Stimulated activated CD8-positive, alpha-beta memory T cell treated with anti-CD3 and anti-CD28 coated beads, Interleukin-4, amount 100 ng/mL, for 4 hours (primary cell): ENCODE measurements at places on chromosomes 2 and 18.

DNA sequence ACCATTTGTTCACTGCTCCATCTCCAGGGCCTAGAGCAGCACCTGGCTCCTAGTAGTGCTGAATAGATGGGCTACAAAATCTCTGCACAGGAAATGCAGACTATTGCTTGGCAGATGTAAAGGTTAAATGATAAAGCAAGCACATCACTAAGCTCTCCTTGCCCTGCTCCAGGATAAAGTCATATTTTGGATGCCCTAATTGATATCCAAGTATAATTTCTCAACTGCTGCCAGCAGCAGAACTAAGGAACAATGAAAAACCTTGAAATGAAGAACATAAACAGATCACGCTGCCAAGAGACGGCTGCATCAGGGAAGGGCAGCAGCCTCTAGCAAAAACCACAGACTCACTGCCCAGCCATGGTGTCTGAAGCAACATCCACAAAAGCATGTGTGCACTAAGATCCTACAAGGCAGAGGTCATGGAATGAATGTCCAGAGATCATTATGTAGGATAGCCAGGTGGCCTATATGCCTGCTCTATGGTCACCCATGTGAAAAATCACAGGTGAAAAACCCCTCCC is 134.7 kb downstream of the TMEM163 start:
- DNase-seq, result no peak

- no peak for DNase-seq
These were observed 206.8 kb downstream of the CLIP4 start for GRCh38 chr2:29322011-29322410.

DNA sequence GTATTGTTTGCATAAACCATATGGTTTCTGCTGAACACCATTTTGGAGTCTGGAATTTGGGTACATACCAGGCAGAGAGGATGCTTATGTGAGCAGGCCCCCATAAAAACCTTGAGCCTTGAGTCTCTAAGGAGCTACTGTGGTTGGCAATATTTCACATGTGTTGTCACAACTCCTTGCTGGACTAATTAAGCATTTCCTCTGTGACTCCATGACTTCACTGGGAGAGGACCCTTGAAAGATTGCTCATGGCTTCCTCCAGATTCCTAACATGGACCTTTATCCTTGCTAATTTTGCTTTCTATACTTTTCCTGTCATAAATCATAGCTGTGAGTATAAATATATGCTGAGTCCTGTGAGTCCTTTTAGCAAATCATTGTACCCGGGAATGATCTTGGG is 7.6 kb upstream of the COQ10B start:
- DNase-seq, result no peak

GRCh38 chr18:51290860-51291259 is 93.4 kb upstream of the MEX3C start:
- no peak for DNase-seq

DNA sequence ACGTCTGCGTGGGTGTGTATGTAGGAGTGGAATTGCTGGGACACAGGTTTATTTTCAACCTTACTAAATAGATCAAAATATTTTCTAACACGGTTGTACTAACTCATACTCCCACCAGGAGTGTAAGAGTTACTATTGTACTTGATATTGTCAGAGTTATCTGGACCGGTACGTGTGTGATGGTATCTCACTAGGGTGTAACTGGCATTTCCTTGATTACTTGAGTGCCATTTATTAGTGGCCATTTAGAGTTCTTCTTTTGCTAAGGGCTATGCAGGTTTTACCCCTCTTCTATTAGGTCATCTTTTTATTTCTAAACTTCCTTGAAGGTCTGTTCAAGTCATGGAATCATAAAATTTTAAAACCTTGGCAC is 33.5 kb downstream of the CENPO start:
- DNase-seq, result no peak

- DNase-seq, result no peak
These were observed 355.0 kb upstream of the LYPD1 start for GRCh38 chr2:133025004-133025403.

DNA sequence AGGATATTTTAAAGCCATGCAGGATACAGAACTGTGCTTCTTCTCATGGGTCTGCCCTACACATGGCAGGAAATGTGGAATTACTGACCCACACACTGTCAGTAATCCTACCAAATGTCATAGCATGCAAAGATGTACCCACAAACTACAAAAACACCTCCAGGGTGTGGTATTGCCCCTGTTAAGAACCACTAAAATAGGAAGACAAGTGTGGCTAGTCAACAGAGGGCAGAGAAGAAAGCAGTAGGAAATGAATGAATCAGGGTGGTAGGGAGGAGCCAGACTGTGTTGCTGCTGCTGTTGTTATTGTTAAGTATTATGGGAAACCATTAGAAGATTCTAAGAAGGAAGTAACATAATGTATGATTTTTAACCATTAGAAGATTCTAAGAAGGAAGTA is 556.7 kb upstream of the ACVR2A start:
- DNase-seq, result no peak

DNA sequence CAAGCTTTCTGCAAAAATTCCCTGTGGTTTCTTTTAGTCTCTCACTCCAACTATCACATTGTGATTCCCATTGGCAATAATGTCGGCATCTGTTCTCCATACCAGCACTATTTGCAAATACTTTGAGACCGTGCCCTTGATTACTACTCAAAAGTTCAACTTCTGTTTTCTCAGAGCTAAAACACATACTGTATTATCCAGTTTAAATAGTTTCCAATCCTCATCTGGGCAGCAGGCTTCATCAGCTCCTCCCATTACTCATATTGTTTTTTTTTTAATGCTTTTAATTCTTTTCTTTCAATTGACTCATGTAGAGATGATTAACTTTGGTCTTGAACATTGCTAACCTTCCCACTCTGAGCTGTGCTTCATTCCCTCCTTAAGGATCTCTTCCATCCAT is 135.8 kb downstream of the METTL8 start:
- DNase-seq, result no peak

- no peak for DNase-seq
These were observed 63.2 kb upstream of the LRATD1 start for GRCh38 chr2:14569294-14569693.

GRCh38 chr18:31738460-31739407 is 21.9 kb downstream of the SLC25A52 start:
- no peak for DNase-seq

DNA sequence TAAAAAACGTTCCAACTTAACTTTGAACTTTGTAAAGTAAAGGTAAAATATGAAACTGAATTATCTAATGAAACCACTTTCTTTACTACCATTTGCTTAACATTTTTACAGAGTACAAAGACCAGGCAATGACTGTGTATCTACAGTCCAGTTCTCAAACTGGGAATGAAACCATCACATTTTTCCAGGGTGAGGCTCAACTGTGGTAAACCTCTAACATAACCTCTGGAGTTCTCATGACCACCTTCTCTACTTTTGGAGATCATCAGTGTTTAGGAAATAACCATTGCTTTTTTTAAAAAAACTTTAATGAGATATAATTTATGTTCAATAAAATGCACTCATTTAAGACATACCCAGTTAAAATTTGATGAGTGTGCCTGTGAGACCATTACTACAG is 223.5 kb downstream of the RNF152 start:
- DNase-seq, result no peak
